ENCODE measurements at places on chromosomes 1 and 21.

- DNase-seq: no peak
Observed at GRCh38 chr1:101314244-101314643, 77.4 kb downstream of the S1PR1 start.

DNA sequence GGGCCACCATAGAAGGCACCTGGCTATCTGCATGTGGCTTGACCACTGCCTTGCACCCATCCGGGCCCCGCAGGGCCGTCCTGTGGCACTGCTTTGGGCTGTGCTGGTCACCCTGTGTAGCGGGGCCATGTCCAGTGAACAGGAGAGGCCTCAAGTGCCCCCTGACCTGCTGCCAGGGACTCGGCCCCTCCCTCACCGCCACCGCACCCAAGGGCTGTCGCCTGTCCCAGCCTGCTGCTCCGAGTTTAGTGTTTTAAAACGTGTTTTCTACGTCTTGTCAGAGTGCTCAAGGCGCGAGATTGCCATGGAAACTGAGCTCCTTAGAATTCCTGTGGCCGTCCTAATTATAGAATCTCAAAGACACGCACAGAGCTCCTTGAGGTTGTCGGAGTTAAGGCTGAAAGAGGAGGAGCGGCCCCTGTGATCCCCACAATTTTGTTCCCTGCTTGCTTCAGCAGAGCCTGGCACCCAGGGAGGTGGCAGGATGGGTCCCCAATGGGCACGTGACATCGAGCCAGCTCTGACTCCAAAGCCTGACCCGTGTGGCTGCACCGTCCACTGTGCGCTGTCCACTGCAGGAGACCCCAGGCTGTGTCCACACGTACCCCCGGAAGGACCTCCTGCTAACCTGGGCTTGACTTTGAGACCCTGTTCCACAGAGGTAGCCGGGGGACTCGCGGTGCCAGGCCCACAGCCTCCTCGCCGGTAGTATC lies 66.2 kb downstream of the FAAP20 start:
- no peak for DNase-seq

DNA sequence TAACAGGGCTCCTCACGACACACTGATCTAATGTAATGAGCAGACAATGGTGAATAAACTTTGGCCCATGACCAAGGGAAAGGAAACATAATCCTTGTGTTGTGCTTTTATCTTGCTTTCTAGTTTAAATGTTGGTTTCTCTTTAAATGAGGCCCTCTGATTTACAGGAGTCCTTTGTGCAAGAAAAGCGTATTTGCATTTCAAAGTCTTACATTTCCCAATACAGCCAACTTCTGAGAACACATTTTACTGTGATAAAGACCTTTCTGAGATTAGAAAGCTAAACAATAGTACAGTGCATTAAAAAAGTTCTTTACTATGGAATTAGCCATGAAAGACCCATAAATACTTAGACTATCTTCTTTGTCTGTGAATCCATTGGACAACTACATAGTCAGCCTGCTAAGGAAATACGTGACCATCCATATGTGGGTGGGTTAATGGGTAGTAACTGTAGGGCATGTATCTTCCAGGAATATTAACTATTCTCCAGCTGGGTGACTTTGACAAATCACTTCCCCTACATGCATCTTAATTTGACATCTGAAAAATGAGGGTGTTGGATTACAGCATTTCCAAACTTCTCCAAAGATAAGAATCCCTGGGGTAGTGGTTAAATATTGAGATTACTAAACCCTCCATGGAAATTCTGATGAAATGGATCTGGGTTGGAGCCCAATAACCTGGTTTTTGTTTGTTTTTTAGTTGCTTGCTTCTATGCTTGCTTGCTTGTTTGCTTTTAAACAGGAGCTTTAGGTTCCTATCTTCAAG lies 50.3 kb upstream of the USP1 start:
- no peak for DNase-seq

- DNase-seq: no peak
Observed at GRCh38 chr21:21463456-21463855, 465.2 kb downstream of the NCAM2 start.

GRCh38 chr1:57520743-57521515 lies 97.1 kb upstream of the DAB1 start:
- no peak for DNase-seq

DNA sequence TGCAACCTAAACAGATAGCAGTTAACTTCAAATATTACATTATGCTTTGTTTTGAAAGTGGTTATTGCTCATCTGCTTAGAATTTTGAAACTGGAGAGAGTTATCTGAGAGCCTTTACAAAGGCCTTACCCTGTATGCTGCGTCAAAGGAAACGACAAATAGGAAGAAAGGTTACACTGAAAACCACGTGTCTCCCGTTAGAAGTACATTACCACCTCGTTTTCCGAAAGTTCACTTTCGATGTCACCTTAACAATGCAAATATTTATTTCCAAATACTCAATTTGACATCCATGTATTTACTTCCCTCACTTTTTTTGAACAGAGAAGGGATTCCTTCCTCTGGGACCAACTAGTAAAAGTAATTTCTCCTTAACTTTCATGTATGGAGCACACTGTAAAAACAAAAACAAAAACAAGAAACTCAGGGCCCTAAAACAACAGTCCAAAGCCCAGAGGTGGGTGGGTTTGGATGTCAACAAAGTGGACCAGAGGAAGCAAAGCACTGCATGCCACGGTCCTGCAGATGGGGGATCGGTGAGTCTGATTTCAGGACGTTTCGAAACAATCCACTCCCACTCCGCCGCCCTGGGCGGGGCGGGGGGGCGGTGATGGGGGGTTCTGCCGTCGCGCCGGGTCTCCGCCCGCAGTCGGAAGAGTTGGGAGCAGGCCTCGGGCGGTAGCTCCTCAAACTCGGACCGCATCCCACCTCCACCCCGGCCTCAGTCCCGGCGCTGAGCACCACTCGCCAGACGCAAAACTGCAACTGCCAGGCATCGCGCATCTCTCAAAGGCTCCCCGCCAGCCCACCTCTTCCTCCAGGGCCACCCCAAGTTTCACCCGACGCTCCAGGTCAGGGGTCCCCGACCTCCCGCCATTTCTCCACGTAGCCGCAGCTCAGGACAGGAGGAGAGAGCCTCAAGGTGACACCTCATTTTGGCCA lies 841 bp downstream of the ADSS2 start:
- DNase-seq: peak; percentile 40

- DNase-seq: no peak
Observed at GRCh38 chr1:204123376-204123775, 28.5 kb downstream of the ETNK2 start.

GRCh38 chr1:9700340-9700739 lies 48.8 kb downstream of the PIK3CD start:
- no peak for DNase-seq

DNA sequence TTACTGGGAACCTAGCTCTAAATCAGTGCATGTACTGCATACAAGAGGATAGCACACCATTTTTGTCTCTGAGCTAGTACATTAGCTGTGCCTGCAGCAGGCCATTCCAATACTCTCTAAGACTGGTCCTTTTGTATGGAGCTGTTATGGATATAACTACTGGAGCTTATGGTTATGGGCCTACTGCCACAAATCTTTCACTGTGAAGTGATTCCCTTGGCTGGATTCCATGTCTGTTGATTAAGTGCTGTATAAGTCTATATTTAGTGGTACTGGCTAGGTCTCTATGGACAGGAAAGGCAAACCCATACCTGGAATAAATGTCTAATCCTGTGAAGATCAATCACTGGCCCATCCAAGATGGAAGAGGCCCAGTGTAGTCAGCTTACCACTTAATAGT lies 12.0 kb downstream of the ZFYVE9 start:
- DNase-seq: no peak

DNA sequence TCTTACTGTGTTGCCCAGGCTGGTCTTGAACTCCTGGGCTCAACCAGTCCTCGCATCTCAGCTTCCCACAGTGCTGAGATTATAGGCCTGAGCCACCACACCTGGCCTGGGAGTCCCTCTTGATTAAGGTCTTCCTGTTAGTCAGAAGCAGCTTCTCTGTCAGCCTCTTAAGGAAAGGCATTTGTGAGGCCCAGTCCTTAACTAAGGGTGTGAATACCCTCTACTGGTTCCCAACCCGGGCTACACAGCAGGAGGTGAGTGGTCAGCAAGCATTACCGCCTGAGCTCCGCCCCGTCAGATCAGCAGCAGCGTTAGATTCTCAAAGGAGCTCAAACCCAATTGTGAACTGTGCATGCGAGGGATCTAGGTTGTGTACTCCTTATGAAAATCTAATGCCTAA lies 117.2 kb downstream of the DYRK1A start:
- no peak for DNase-seq

DNA sequence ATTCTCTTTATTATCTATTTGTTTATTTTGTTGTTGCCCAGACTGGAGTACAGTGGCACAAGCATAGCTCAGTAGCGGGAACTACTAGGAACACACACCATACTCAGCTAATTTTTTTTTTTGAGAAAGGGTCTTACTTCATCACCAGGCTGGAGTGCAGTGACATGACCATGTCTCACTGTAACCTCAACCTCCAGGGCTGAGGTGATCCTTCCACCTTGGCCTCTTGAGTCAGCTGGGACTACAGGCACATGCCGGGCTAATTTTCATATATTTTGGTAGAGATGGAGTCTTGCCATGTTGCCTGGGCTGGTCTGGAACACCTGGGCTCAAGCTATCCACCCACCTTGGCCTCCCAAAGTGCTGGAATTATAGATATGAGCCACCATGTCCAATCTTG lies 5.3 kb upstream of the TXNIP start:
- no peak for DNase-seq

DNA sequence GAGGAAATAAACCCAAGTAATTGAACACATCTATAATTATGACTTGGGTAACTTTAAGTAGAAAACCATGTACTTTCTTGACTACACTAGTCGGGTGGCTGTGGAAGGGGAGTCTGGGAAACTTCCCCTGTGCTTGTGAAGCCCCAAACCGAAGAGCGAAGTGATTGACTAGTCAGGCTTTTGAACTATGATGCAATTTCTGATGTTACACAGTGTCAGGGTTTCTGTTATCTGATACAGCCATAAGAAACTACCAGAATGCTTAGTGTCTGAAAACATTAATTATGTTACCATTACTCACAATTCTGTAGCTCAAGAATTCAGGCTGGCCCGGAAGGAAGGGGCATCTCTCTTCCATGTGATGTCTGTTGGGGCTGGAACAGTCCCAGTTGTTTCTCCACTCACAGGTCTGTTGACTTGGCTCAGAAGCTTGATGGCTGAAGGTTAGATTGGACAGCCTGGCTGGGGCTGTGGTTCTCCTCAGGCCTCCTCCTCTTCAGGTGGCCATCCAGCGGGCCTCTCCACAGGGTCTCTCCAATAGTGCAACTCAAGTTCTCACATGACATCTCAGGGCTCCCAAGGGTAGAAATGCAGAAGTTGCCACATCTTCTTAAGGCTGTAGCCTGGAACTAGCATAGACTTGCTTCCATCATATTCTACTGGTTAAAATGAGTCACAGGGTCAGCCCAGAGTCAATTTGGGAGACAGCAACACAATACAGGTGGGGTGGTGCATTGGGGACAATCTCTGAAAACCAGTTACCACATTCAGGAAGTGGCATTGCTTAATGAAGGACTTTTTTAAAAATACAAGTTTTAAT lies 8.3 kb upstream of the C8B start:
- no peak for DNase-seq

GRCh38 chr1:113031171-113031933 lies 41.6 kb upstream of the LRIG2 start:
- DNase-seq: no peak

DNA sequence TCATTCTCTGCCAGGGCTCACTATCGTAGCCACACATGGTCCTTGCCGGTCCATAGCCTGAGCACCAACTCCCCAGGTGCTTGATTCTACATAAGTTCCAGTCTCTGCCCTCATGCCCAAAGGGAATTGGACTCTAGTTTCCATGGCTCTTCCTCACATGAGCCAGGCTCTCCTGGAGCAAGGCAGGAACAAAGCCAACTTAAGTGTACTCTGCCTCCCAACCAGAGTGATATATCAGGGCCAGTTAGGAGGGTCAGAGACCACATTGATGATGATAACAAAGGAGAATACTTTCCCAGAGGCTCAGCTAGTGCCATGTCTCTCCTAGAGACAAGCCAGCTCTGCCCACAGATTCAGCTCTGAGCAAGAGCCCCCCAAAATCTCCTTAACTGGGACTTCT lies 70.9 kb downstream of the ERI3 start:
- no peak for DNase-seq

DNA sequence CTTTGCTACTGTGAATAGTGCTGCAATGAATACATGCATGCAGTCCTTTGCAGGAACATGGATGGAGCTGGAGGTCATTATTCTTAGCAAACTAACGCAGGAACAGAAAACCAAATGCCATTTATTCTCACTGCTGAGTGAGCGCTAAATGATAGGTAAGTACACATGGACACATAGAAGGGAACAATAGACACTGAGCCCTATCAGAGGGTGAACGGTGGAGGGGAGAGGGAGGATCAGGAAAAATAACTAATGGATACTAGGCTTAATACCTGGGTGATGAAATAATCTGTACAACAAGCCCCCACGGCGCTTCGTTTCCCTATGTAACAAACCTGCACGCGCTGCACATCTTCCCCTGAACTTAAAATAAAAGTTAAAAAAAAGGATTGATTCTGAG lies 8.9 kb downstream of the NIBAN1 start:
- no peak for DNase-seq

- DNase-seq: no peak
Observed at GRCh38 chr1:113185463-113186104, 112.6 kb downstream of the LRIG2 start.

- DNase-seq: no peak
Observed at GRCh38 chr1:75014250-75014649, 119.9 kb upstream of the LHX8 start.
